Brain (organoid and tissue), 16 donors: ENCODE measurements at places on chromosomes 5 and 9. TPM values are rescaled to one million over a fixed set of nuclear protein-coding genes. Genes with fewer than 3 reads are reported as not detected.

- DNase-seq: no peak
Observed at GRCh38 chr5:170885809-170886208, 24.0 kb downstream of the RANBP17 start.

GRCh38 chr5:170546282-170546681 lies 42.5 kb downstream of the KCNIP1 start:
- no peak for DNase-seq

GRCh38 chr9:122551371-122551770 lies 1.5 kb upstream of the OR1N2 start:
- no peak for DNase-seq

GRCh38 chr9:109408759-109409462 lies 88.1 kb upstream of the EPB41L4B start:
- DNase-seq: no peak

DNA sequence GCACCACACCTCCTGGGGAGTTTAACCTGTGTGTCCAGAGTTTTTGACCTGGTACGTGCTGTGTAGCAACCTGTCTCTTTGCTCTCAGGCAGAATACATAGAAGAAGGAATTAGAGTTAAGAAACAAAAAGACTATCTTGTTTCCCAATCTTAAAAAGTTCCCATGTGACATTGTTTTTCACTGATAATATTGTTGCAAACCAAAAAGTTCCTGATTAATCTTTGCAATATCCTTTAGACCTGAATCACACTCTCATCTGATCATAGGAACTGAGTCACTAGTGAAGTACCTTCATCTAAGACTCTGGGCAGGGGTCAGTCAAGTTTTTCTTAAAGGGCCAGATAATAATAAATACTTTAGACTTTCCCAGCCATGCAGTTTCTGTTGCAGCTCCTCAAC lies 35.1 kb downstream of the BASP1 start:
- DNase-seq: no peak

GRCh38 chr9:134111064-134111463 lies 24.8 kb upstream of the WDR5 start:
- no peak for DNase-seq

- DNase-seq: peak; percentile 46
Observed at GRCh38 chr9:34636791-34637355, 714 bp downstream of the SIGMAR1 start.

GRCh38 chr5:60436518-60436917 lies 263.4 kb downstream of the DEPDC1B start:
- peak; percentile 24 for DNase-seq

DNA sequence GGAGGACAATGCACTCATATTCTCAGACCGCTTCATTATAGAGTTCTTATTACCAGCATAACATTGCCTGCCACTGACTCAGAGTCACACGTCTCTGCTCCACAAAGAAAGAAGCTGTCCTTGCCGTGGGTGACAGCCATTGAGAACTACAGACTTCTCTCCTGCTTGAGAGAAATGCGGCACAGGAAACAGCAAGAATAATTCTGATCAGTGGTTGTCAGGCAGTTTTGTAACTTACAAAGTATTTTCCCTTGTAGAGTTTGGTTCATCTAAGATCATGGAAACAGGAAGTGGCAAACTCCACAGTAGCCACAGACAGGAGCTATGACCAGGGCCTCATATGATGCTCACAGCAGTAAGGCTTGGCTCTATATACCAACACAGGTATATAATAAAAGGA lies 47.0 kb downstream of the KCNV2 start:
- no peak for DNase-seq

DNA sequence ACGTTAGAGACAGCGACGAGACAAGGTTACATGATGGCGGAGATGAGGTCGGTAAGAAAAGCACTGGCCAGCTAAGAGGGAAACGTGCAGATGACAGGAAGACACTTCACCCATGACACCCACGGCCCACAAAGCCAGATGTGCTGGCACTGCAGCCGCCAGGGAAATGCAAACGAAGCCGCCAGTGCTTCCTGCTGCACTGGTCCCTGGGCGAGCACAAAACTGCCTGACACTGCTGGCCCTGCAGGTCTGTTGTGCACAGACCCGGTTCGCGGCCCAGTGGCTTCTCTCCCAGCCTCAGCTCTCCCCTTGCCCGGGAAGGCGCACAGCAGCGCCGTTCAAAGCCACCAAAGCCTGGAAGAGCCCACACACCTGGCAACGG lies 20.3 kb downstream of the QSOX2 start:
- DNase-seq: no peak

TRPM6 gene
- polyA plus RNA-seq: 0.32 TPM

CDC25C gene
- 13.2 TPM for polyA plus RNA-seq

GALT gene
- 27.2 TPM for polyA plus RNA-seq

KIF2A gene
- 22.7 TPM for polyA plus RNA-seq

PTGES2 gene
- polyA plus RNA-seq: 115 TPM

ZNF454 gene
- polyA plus RNA-seq: 3.4 TPM

CCNO gene
- 7.5 TPM for polyA plus RNA-seq

C8G gene
- not detected for polyA plus RNA-seq
